ENCODE measurements at places on chromosomes 1 and 21. TPM values are rescaled to one million over a fixed set of nuclear protein-coding genes. Genes with fewer than 3 reads are reported as not detected.

The TSTD1 gene
- total RNA-seq: 13.3 TPM

The FAM151A gene
- total RNA-seq: 0.69 TPM

The CAPN2 gene
- 68.1 TPM for total RNA-seq

The CD244 gene
- 0.10 TPM for total RNA-seq

The ZRANB2 gene
- 43.4 TPM for total RNA-seq

DNA sequence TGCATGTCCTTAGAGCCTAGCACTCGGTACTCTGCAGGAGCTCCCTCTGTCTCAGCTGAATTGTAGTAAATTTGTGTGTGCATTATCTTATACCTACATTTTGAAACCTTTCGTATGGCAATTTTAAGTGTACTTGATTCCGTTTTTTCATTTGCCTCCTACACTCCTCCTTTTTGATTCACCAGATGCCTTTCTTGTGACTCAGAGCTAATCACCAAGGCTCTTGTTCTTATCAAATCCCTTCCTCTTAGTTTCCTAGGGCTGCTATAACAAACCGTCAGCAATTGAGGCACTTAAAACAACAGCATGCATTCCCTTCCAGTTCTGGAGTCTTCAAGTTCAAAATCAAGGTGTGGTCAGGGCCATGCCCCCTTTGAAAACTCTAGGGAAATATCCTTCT, 261.0 kb downstream of the ASTN1 start:
- peak overlapping the region; percentile 32 for H3K4me3 ChIP-seq
- H3K4me1 ChIP-seq: peaks cover 17% of the 10 kb centered on the region
- no peak for DNase-seq
- peaks cover 20% of the 10 kb centered on the region for H3K27me3 ChIP-seq
- H3K36me3 ChIP-seq: no peaks in the 10 kb centered on the region
- no peak overlapping the region for H3K27ac ChIP-seq

GRCh38 chr1:200916152-200916551, 21.5 kb downstream of the INAVA start:
- H3K4me1 ChIP-seq: no peaks in the 10 kb centered on the region
- H3K27me3 ChIP-seq: no peaks in the 10 kb centered on the region
- no peak overlapping the region for H3K4me3 ChIP-seq
- DNase-seq: no peak

- no peak overlapping the region for H3K27ac ChIP-seq
- H3K4me3 ChIP-seq: no peak overlapping the region
- DNase-seq: no peak
- H3K4me1 ChIP-seq: no peaks in the 10 kb centered on the region
Observed at GRCh38 chr1:43316738-43317520, 16.1 kb downstream of the TIE1 start.

DNA sequence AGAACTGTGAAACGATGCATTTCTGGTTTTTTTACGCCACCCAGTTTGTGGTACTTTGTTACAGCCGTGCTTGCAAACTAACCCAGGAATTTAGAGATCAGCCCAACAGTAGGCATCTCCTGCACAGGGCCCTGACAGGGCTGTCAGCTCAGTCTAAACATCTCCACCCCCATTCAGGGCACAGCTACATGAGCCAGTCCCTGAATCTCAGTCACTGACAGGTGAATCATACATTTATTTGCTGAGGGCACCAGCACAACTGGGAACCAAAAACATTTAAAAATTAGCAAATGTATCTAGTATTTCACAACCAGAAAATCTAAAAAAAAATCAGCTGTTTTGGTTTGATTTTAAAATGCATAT, 30.7 kb downstream of the PRDX6 start:
- H3K36me3 ChIP-seq: no peaks in the 10 kb centered on the region
- no peaks in the 10 kb centered on the region for H3K4me1 ChIP-seq
- H3K27me3 ChIP-seq: no peaks in the 10 kb centered on the region
- no peak for DNase-seq
- no peak overlapping the region for H3K27ac ChIP-seq
- no peak overlapping the region for H3K4me3 ChIP-seq

Data from heart right ventricle (tissue), 16 donors.